ENCODE measurements at places on chromosomes 7 and 10.

GRCh38 chr10:123807444-123808035, 84.1 kb downstream of the CPXM2 start:
- no peak for DNase-seq

DNA sequence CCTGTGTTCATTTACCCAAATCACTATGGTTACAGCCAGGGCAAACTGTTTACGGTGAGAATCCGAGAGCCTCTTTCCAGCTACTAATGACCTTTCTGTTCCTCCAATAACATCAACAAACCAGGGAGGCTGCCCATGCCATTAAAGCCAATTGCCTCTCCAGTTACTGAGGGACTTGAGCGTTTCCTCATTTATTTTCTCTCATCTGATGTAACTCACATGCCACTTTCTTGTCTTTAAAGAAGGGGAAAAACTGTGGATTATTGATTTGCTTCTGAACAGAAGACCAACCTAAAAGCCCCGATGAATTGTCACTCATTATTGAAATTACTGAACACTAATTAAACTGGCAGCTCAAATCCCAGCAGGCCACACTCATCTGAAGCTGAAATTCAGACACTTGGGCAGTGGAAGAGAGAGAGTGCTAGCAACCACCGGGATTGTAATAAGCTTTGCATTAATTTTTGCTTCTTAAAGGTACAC, 595.8 kb upstream of the MKI67 start:
- no peak for DNase-seq

- no peak for DNase-seq
Observed at GRCh38 chr7:47574482-47575329, 7.2 kb downstream of the TNS3 start.

GRCh38 chr7:25515633-25516275, 287.5 kb upstream of the NPVF start:
- DNase-seq: peak; percentile 26

- no peak for DNase-seq
Observed at GRCh38 chr10:19952224-19953010, 136.2 kb downstream of the PLXDC2 start.

DNA sequence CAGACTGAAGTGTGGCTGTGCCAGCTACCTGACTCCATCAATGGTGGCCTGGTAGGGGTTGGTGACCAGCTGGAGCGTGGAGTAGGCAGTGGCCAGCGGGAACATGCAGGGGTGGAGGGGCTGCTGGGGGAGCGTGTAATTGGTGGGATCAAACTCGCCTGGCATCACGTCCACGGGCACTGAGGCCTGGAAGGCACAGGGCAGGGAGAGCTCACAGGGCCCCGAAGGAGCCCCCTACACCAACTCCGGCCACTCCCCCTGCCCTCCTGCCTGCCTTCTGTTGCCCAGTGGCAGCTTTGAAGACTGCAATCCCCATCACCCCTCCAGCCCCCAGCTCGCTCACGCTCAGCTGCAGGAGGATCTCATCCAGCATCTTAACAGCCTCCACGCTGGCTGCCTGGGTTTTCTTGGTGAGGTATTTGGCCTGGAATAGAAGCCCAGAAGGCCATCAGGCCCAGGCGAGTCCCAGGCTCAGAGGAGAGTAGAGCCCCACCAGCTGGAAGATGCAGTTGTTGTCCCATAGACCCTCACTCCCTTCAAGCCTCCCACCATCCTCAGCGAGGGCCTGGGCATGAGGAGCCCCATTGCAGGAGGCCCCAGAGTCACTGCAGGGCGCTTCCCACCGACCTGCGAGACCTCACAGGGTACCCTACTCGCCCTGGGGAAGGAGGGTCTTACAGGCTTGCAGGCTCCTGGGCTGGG, 7.1 kb downstream of the POLD2 start:
- DNase-seq: no peak

GRCh38 chr10:22791665-22792064, 77.3 kb upstream of the PIP4K2A start:
- no peak for DNase-seq

DNA sequence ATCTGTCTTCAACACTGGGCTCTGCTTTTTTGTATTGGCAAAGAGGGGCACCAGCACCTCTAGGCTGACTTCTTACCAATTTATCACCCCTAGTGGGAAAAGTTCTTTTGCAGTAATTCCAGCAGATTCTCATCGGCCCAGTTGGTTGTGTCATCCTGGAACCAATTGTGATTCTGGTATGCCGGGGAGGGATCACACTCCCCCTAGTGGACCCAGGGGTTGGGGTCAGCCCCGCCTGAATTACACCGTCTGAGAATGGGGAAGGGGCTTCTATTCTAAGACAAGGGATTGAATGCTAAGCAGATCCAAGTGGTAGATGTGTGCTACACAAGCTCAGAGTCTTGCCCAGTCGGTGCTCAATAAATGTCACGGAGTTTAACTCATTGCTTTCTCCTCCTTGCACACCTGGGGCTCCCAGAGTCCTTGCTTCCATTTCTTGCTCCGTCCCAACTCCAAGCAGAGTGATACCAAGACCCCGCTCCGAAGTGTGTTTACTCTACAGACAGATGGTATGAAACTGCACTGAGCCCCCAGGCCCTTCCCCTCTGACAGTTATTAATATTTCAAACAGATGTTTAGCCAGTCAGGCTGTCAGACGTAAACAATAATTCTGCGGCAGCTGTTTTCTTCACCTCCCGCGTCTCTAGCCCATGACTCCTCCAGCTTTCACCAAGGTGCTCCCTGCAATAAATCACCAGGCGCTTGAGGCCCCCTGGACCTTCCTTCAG, 71.9 kb downstream of the C10orf105 start:
- DNase-seq: peak; percentile 6

DNA sequence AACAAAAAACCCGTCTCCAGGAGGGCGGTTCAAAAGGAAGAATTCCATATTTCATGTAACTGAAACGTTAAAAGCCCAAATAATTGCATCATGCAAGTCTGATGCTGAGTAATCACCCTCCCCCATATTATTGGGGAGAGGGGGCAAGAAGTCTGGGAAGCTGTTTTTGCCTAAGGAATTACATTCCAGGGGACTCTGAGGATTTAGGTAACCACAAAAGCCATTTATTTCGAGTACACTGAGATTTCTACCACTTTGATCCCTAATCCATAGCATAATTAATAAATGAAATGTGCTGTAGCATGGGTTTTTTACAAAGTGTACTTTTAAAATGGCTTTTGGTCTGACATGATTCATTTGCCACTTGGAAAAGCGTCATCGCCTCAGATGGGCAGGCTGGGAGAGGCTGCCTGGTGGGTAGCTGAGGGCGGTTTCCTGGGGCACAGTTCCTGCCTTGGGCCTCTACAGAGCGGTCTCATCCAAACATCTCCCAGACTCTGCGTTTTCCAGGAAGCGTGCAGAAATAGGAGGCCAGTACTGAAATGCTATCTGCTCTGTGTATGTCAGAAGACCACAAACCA, 106.5 kb downstream of the TCF7L2 start:
- DNase-seq: peak; percentile 89

GRCh38 chr7:23356168-23356567, 57.0 kb downstream of the MALSU1 start:
- no peak for DNase-seq

GRCh38 chr10:127907411-127908105, 655 bp downstream of the PTPRE start:
- DNase-seq: peak; percentile 71

- no peak for DNase-seq
Observed at GRCh38 chr10:130655313-130656186, 519.4 kb downstream of the GLRX3 start.

DNA sequence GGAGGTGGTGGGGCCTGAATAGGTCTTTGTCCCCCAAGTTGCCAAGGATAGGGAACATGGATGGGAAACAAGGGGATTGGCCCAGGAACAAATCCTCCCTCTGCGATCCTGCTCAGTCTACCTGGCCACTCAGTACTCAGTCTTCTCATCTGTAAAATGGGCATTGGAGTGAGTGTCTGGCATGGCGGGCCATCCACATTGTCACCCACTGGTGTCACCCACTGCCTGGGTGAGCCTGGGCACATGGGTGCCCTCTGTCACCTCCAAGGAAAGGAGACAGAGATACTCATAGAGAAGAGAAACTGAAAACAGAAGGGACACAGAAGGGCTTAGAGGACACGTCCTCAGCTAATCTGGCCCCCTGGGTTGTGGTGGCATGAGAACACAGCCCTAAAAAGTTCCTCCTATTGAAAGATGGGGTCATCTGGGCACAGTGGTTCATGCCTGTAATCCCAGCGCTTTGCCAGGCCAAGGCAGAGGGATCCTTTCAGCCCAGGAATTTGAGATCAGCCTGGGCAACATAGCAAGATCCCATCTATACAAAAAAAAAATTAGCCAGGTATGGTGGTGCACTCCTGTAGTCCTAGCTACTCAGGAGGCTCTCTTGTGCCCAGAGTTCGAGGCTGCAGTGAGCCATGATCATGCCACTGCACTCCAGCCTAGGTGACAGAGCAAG, 12.5 kb upstream of the TNRC18 start:
- DNase-seq: no peak

DNA sequence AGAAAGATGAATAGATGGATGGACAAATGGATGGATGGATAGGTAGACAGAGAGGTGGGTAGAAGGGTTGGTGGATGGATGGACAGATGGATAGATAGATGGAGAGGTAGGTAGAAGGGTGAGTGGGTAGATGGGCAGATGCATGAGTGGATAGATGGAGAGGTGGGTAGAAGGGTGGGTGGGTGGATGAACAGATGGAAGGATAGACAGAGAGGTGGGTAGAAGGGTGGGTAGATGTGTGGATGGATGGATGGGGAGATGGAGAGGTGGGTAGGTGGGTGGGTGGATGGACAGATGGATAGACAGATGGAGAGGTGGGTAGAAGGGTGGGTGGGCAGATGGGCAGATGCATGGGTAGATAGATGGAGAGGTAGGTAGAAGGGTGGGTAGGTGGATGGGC, 10.9 kb upstream of the ASB10 start:
- no peak for DNase-seq

- no peak for DNase-seq
Observed at GRCh38 chr7:108290459-108291151, 160.4 kb upstream of the LAMB4 start.

GRCh38 chr7:121397361-121397760, 1.3 kb upstream of the FAM3C start:
- no peak for DNase-seq

All from fibroblast of mammary gland (primary cell).